Stimulated activated CD4-positive, alpha-beta T cell treated with anti-CD3 and anti-CD28 coated beads, Interleukin-1b, Interleukin-23, amount 100 ng/mL, for 1 hour (primary cell): ENCODE measurements at places on chromosomes 7 and 10.

DNA sequence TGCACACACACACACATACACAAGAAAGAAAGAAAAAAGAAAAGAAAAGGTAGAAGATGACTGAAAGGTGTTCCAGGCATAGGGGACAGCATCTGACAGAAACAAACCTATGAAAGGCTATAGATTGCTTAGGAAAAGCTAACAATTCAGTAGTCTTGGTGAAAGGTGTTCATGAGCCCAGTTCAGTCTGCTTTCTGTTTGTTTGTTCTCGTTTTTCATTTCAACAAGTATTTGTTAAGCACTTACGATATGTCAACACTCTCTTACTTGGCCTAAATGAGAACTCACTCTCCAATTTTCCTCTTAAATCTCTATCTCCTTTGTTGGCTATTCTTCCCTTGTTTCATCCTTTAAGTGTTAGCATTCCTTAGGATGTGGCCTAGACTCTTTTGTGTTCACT lies 133.2 kb downstream of the GRM8 start:
- DNase-seq, result no peak

DNA sequence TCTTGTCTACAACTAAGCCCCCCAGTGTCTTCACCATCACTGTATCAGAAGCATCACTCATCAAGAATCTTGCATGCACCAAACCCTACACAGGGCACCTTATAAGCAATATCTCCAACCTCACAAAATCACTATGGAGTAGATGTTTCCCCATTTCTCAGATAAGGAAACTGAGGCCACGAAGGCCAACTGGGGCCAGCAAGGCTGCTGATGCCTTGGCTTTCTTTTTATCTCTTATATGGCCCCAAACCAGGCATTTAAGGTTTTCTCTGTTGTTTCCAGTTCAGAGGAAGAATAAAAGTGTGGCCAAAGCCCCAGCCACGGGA lies 47.3 kb upstream of the NPFFR1 start:
- no peak for DNase-seq

GRCh38 chr10:126650161-126650560 lies 20.3 kb downstream of the C10orf90 start:
- no peak for DNase-seq

GRCh38 chr10:22605168-22605567 lies 109.2 kb downstream of the PIP4K2A start:
- no peak for DNase-seq

- DNase-seq, result no peak
Observed at GRCh38 chr7:140156460-140157080, 20.2 kb downstream of the KDM7A start.

DNA sequence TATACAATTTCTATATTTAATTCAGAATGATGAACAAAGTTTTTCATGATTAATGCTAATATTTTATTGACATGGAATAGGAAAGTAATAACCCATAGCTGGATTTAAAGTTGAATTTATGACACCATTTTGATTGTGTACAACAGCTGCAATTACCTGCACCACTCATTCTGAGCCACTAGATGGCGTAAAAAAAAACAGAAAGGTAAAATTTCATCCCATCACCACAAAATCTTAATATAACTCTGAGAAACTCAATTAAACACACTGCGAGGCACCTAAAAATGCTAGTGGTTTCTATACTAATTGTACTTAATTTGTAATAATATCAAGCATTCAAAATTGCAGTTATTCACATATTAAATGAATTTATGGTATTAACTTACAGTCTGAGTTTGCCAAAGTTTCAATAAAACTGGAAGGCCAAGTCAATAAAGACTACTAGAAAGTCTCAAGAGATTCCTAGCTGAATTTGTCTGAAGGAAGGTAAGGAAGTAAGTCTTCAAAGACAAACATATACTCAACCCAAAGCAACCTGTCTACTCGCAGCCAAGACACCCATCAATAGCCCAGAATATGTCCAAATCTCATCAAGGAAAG lies 182.5 kb downstream of the SKAP2 start:
- no peak for DNase-seq

DNA sequence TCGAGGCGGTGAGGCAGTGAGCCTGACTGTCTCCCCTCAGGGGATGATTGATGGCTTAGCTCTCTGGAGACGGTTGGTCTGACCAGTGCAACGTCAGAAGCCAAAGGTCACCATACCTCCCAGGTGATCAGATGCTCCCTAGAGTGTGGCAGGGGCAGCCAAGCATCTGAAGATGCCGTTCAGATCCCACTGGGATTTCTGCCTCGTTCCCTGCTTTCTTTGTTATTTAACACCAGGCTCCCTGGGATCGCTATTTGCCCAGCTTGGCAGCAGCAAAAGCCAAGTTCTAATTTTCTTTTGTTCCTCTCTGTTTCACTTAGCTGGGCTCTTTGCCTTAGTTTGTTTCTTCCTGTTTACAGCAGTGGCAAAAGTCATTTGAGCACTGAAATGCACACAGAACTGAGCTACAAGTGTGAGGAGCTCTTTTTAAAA lies 53.5 kb upstream of the SVIL start:
- no peak for DNase-seq

GRCh38 chr10:61397175-61397986 lies 55.8 kb downstream of the TMEM26 start:
- DNase-seq, result no peak

DNA sequence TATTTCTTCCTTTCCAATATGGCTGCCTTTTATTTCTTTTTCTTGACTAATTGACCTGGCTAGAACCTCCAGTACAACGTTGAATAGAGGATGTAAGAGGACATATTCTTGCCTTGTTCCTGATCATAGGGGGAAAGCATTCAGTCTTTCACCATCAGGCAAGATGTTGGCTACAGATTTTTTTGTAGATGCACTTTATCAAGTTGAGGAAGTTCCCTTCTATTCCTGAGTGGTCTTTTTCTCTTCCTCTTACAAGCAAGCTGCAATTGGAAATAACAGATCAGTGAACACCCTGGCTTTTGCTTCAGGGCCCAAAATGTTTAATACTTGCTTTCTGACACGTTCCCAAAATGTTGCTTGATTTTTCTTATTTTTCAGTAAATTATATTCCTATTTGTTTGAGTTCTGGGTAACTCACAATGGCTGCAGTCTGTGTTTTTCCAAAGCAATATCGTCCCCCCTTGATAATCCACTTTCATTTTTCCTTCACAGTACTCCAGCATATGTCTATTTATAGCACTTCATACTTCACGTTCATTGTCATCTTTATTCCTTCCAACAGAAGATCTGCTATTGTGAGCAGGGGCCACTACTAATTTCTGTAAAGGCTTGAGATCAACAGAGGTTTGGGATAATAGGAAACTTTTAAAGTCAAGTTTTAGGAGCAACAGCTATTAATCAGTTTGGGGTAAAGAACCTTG lies 11.7 kb downstream of the CPEB3 start:
- no peak for DNase-seq

- DNase-seq, result no peak
Observed at GRCh38 chr7:114345494-114345893, 69.1 kb upstream of the FOXP2 start.

GRCh38 chr10:1364151-1364910 lies 308.1 kb downstream of the WDR37 start:
- DNase-seq, result no peak

GRCh38 chr7:106165337-106165736 lies 53.2 kb upstream of the SYPL1 start:
- no peak for DNase-seq

- no peak for DNase-seq
Observed at GRCh38 chr10:132112611-132113010, 46.9 kb downstream of the JAKMIP3 start.

- DNase-seq, result no peak
Observed at GRCh38 chr7:149736478-149737360, 36.7 kb downstream of the ZNF467 start.

DNA sequence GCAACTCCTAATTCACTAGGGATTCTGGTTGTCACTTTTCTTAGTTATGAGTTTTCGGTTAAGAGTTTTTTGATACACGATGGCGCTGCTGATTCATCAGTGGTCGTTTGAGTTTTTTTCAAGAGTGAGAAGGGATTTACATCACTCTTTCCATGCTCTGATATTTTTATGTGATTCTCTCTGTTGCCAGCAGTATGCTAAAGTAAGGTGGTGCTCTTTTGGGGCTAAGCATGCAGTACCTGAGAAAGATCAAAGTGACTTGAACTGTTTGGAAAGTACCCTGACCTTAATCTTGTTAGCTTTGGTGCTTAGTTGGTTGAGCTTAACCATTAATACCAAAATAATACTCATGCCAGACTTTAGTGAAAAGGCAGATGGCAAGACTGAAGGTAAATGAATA lies 28.1 kb downstream of the STAMBPL1 start:
- DNase-seq, result no peak

DNA sequence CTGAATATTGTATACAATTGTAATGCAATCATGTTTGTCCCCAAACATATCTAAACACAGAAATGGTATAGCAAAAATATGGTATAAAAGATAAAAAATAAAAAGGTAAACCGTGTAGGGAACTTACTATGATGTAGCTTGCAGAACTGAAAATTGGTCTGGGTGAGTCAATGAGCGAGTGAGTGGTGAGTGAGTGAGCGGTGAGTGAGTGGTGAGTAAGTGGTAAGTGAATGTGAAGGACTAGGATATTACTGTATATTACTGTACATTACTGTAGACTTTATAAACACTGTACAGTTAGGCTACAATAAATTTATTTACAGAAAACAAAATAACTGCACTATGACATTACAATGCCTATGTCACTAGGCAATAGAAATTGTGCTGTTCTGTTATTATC lies 1163.2 kb upstream of the SORCS1 start:
- no peak for DNase-seq

GRCh38 chr10:88949912-88950837 lies 2.4 kb downstream of the ACTA2 start:
- DNase-seq, result no peak

- DNase-seq, result no peak
Observed at GRCh38 chr7:34928052-34928451, 109.2 kb downstream of the DPY19L1 start.
